ENCODE measurements at places on chromosomes 1 and 21.

- no peak for DNase-seq
These were observed 2.2 kb downstream of the APP start for GRCh38 chr21:26168371-26168770.

GRCh38 chr1:171674431-171675405 is 22.2 kb upstream of the MYOC start:
- DNase-seq: no peak

DNA sequence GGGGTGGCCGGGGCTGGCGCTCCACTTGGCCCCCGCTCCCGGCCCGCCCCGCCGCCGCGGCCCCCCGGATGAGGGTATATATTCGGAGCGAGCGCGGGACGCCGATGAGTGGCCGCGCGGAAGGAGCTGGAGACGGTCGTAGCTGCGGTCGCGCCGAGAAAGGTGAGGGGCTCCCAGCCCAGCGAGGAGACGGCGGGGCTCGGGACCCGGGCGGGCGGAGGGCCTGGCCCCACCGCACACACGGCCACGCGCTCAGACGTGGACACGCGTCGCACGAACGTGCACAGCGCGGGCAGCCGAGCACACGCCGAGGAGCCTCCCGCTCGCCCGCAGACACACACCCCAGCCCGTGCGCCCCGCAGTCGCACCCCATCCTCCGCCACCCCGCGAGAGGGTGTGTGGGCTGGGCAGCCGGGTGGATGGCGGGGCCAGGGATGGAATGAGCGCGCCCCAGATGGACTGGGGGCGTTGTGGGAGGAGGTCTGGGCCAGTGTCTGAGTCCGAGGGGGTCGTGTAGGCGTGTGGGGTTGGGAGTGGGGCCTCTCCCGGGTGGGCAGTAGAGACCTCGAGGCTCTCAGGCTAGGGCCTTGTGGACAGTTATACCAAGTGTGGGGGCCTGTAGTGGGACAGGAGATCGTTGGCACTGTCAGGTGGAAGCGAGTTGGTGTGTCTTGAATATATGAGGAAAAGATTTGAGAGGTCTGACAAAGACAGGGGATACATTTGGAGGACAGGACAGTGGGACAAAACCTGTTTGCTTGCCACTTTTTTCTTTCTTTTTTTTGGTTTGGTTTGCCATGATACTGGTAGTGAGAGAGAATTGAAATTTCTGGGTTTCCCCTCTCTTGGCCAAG is at the start of gene UAP1:
Gene UAP1 (plus strand): TSS at position 107 of the 854 bp plus-strand sequence. CDS start 4,347 bp downstream, outside the sequence.
- no peak for DNase-seq

DNA sequence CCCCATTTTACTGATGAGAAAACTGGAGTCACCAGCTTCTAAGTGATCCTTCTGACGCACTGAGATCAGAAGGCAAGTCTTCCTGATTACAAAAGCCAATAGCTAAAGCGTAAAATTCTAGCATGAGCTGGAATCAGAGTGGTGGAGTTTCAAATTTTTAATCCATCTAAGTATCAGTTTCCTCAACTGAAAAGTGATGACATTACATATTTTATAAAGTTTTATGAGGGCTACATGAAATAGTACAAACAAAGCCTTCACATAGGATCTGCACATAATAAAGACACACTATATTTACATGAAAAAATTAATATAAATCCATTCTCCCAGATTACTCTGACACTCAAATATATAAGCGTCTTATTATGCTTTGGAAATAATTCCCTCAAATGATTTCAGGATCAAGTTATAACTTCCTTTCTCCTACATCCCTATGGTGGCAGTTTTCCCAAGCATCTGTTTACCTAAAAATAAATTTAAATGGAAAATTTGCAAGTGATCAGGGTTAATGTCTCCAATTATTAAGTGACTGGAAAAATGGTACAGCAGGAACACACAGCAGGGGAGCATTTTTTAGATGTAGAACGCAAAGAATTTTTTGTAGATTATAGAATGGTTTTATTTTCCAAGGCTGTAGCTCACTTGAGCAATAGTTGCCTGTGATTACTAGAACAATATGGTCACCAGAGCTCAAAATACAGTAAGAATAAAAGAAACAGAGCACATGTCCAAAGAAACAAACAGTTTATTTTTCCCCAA is 490.4 kb upstream of the C1orf87 start:
- no peak for DNase-seq

DNA sequence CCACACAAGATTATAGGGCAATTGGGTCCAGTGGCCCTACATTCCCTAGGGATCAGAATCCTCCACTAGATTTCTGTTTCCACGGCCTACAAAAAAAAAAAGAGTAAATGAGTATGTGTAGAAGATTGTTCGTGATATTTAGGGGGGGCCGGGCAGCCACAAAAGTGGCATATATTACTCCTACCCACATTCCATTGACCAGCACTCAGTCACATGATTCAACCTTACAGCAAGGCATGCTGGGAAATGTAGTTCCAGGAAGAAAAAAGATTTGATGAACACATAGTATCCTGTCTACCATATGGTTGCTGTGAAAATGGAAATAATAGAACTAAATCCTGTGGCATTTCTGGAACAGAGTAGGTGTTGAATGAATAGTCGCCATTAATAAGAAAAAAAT is 43.4 kb upstream of the GJB5 start:
- DNase-seq: no peak

DNA sequence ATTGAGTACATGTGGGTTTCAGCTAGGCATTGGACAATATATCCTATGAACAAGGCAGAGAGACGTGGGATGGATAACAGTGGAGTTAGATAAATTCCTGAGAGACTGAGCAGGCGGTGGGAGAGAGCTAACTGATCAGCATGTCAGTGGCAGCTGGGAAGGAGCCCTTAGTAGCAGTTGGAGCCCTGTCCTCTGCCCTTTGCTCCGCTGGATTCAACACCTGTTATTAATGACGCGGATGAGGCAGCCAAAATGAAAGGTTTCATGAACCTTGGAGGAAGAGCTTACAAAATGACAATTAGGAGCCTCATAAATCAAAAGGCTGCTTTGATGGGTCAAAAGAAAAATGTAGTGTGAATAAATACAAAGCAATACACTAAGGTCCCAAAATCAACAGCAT is 16.1 kb downstream of the UBIAD1 start:
- no peak for DNase-seq

- no peak for DNase-seq
These were observed 32.9 kb downstream of the EIF4G3 start for GRCh38 chr1:21143752-21144151.

DNA sequence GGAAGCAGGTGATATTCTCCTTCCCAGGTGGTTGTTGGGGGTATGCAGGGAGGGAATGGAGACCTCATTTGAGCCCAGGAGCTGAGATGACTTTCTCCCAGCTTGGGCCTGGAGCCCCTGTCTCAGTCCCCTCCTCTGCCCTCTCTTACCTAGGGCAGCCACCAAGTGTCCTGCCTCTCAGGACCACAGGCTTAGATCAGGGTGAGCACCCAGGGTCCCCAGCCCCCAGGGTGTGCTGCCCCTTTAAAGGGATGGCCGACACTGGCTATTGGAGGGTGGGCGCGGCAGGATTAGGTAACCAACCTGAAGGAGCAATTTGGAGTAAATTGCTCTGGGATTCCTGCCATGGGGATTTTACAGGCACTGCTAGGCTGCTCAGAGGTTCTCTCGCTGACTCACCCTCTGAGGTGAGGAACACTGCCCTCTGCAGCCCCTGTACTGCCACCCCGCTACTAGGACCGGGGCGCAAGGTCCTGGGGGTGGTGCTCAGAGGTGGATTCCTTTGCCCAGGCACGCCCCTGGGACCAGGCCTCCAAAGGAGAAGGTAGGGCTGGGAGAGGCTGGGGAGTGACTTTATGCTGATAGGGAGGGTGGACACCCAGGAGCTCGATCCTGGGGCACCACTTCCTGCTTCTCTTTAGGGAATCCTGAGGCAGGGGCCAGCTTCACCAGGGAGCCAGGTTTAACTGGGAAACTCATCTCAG is 1.5 kb downstream of the RPS6KA1 start:
- DNase-seq: no peak

- no peak for DNase-seq
These were observed 108.4 kb downstream of the NEK7 start for GRCh38 chr1:198265073-198265661.

GRCh38 chr1:192984080-192984479 is 75.1 kb downstream of the UCHL5 start:
- DNase-seq: no peak

DNA sequence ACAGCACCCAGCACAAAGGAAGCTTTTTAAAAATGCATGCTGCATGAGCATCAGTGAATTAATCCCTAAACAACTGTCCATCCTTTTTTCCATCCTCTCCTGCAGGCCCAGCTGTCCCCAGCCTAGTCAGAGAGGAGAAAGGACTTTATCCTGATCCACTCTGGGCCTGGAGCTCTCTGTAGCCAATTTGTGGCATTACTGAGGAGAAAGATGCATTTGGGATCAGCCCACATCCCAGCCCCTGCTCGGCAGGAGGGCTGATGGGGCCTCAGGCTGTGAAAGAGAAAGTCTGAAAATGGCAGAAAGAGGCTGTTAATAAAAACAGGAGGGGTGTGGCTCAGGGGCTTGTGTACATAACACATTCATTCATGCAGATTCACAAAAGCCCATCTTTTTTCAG is 37.5 kb upstream of the ATP2B4 start:
- DNase-seq: no peak

DNA sequence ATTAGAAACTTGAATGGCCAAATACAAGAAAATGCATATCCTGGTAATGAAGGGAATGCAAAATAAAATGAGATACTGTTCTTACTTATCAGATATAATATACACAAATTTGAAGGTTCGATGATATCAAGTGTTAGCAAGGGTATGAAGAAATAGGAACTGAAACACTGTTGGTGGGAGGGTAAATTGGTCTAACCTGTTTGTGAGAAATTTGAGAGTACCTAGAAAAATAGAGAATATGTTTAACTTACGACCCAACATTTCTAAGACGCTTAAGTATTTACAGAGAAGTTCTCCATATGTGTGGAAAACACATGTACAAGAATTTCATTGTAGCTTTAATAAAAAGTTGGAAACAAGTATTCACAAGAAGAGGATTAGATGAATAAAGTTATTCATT is 25.9 kb downstream of the ATG4C start:
- no peak for DNase-seq

GRCh38 chr1:117180147-117180967 is 30.4 kb downstream of the VTCN1 start:
- DNase-seq: no peak

- no peak for DNase-seq
These were observed 283.3 kb downstream of the CAMTA1 start for GRCh38 chr1:7068552-7068951.

- no peak for DNase-seq
These were observed 121.3 kb downstream of the CDC7 start for GRCh38 chr1:91621907-91622306.

DNA sequence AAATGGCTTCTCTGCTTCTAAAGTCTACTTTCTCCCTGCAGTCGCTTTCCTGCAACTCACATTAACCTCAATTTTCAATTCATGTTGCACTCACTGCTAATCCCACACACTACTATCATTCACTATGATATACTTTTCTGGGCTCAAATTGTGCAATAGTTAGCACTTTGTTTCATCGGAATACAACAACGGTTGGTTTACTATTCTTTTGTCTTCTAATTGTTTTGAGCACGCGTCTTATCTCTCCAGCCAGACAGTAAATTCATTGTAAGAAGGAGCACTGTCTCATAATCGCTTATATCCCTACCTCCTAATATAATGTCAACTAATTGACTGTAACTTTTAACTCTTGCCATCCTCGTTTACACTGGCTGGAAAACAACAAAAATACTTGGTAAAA is 3.9 kb upstream of the PALMD start:
- no peak for DNase-seq

- DNase-seq: no peak
These were observed 41.7 kb downstream of the HLX start for GRCh38 chr1:220920967-220921366.

DNA sequence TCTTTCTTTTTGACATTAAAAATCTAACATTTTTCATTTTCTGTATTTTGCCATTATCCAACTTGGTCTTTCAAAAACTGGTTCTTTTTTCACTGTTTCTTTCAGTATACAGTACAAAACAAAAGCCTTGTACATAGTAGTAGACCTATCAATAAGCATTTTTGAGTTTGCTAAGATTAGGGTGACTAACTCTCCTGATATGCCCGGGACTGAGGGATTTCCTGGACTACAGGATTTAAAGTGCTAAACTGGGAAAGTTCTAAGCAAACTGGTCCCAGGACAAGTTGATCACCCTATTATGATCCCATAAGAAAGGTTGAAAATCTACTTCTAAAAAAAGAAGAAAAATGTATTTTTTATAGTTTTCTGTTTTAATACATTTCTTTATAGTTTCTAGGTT is 120.9 kb downstream of the USP25 start:
- DNase-seq: no peak

DNA sequence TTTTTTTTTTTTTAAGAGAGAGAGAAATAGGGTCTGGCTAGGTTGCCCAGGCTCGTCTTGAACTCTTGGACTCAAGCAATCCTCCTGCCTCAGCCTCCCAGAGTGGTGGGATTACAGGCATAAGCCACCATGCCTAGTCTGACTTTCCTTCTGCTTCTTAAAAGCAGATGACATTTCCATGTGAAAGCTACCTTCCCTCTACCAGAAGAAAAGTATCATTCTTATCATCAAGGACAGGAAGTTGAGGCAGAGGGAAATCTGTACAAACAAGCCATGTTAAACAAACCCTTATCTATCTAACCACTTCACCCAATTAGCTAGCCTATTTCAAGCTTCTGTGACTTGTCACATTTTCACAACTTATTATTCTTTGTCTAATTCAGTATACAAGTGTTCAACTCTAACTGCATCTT is 54.8 kb downstream of the SAMSN1 start:
- DNase-seq: no peak

DNA sequence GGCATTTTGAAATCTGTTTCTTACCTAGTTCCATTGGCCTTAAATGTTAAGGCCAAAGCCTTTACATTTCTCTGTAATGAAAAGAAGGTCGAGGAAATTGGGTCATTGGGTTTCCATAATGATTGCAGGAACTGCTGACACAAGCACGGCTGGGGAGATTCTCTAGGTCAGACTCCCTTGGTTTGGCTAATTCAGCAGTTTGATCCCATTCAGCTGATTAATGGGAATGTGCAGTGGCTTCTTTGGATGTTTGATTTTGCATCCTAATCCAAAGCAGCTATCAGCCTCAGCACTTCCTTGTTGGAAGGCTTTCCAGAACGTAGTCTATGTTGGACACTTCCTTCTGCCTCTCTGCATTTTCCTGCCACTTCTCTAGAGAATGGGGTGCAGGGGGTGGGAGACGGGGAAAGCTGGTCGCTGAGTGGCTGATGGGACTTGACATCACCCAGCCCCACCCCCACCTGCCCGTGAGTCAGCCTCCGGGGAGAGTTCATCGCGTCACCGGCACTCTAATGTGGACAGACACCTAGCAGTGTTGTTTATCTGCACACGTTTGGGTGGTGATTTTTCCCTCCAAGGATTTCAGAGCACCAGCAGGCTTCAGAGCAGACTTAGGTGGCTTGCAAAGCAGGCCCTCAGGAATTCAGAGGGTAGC is 5.4 kb downstream of the PSEN2 start:
- no peak for DNase-seq

DNA sequence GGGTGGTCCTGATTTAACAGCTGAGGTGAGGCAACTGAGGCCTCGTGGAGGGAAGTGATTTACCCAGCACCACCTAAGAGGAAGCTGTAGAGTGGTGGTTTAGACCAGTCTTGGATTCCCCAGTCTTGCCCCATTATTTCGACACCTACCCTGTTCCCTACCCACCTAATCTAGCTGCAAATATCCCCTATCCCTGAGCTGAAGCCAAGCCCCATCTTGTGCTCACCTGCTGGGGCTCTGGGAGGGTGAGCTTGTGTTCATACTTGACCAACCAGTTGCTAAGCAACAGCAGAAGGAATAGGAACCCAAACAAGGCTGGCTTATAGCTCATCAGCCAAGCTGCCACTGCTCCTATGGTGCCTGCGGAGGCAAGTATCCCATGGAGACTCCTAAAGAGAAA is 2.0 kb downstream of the TEX46 start:
- DNase-seq: no peak

GRCh38 chr21:9750341-9751086 is 770.9 kb upstream of the TPTE start:
- DNase-seq: no peak

Data from central memory CD4-positive, alpha-beta T cell (primary cell).